Osteocyte (in vitro differentiated cells): ENCODE measurements at places on chromosomes 7 and 10. TPM values are rescaled to one million over a fixed set of nuclear protein-coding genes. Genes with fewer than 3 reads are reported as not detected.

ACTL6B gene
- total RNA-seq, result not detected in 2 replicates

PGAM2 gene
- total RNA-seq, result 0.97 TPM in 1 of 2 replicates, not detected in the other

ATOH7 gene
- not detected in 2 replicates for total RNA-seq

DNA sequence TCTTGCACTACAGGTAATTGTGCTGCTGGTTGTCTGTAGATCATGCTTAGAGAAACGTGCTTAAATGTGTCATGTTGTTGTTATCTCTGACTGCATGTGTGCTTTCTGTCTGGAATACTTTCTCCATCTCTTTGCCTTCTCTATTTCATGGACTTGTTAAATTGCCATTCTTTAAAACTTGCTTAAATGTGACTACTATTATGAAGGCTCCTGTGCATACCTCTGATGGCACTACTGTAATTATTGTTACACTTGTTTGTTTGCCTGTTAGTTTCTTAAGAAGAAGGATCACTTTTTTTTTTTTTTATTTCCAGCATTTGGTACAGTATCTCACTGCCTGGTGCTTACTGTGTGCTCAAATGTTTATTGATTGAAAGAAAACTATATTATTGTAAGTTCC is 41.6 kb downstream of the KMT2E start:
- no peak overlapping the region for H3K4me3 ChIP-seq
- peaks cover 30% of the 10 kb centered on the region for H3K36me3 ChIP-seq
- no peaks in the 10 kb centered on the region for H3K27me3 ChIP-seq
- DNase-seq, result no peak
- peaks cover 20% of the 10 kb centered on the region for H3K4me1 ChIP-seq
- no peak overlapping the region for H3K27ac ChIP-seq

DNA sequence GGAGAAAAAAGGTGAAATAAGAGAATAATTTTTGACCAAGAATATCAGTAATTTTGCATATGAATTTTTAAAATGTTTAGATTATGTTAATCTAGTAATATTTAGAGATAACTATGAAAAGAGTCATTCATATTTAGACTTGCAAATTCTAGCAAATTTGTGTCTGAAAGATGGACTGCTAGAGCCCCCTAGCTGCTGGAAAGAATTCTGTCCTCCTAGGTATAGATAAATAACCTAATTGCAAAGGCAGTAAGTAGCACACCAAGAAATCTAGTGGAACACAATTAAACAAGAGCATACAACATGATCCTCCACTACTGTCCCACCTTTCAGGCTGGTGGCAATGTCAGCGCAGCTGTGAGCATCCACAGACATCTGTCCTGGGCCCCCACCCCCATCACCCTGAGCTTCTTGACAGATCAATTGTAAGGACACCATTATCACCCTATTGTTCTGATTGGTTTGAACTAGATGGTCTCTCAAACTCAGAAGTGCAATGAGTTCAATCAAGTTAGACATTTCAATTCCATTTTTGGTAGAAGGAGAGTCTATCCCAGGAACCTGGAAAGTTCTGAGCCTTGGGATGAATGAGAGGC is 15.0 kb upstream of the GFRA1 start:
- H3K4me3 ChIP-seq, result no peak overlapping the region
- no peaks in the 10 kb centered on the region for H3K36me3 ChIP-seq
- H3K4me1 ChIP-seq, result peaks cover 2% of the 10 kb centered on the region
- no peak overlapping the region for H3K27ac ChIP-seq
- no peak for DNase-seq

DNA sequence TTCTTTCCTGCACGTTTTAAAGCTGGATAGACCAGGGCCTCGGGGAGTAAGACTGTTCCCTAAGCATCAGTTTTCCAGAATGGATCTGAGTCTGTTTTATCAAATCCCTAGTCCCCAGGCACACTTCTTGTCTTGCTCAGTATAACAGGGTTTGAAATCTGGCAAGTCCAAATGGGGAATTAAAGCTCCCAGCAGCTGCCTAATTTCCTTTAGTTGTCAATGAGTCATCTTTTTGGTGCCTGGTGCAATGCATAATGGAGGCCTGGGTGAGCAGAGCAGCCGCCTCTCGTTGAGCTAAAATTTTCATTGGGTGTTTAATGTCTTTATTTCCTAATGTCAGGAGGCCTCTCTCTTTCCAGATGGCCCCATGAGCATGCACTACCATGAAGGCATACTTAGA is 87.9 kb downstream of the STRA8 start:
- no peaks in the 10 kb centered on the region for H3K36me3 ChIP-seq
- H3K27ac ChIP-seq, result no peak overlapping the region
- H3K27me3 ChIP-seq, result no peaks in the 10 kb centered on the region
- peaks cover 5% of the 10 kb centered on the region for H3K4me1 ChIP-seq

- H3K27me3 ChIP-seq, result peaks cover 5% of the 10 kb centered on the region
- H3K36me3 ChIP-seq, result no peaks in the 10 kb centered on the region
- no peak for DNase-seq
- H3K4me3 ChIP-seq, result no peak overlapping the region
These were observed 542.4 kb upstream of the ADARB2 start for GRCh38 chr10:2279711-2280110.

- peaks cover 26% of the 10 kb centered on the region for H3K36me3 ChIP-seq
- no peak for DNase-seq
- H3K4me3 ChIP-seq, result no peak overlapping the region
- H3K27me3 ChIP-seq, result no peaks in the 10 kb centered on the region
- peak overlapping the region; percentile 1 for H3K27ac ChIP-seq
- peaks cover 26% of the 10 kb centered on the region for H3K4me1 ChIP-seq
These were observed 147.8 kb downstream of the ELAPOR2 start for GRCh38 chr7:86911659-86912058.

DNA sequence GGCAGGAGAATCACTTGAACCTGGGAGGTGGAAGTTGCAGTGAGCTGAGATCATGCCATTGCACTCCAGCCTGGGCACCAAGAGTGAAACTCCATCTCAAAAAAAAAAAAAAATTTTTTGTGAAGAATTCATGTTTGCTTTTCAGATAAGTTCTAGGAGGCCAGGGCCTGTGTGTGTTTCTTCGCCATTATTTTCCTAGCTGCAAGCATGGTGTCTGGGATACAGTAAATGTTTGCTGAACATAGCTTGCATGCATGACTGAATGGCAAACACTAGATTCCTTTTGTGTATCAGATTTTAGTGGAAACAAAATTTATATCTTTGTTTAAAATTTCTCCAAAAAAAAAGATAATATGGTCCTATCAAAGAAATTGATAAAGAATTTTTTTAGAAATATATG is 9.7 kb upstream of the MACC1 start:
- peaks cover 18% of the 10 kb centered on the region for H3K4me1 ChIP-seq
- no peaks in the 10 kb centered on the region for H3K36me3 ChIP-seq
- no peak overlapping the region for H3K27ac ChIP-seq
- DNase-seq, result no peak
- H3K27me3 ChIP-seq, result no peaks in the 10 kb centered on the region

GRCh38 chr7:148580446-148580845 is 10.1 kb upstream of the C7orf33 start:
- no peaks in the 10 kb centered on the region for H3K4me1 ChIP-seq
- no peak overlapping the region for H3K27ac ChIP-seq
- H3K36me3 ChIP-seq, result no peaks in the 10 kb centered on the region
- H3K4me3 ChIP-seq, result no peak overlapping the region
